CD8-positive, alpha-beta T cell (primary cell): ENCODE measurements at places on chromosomes 6 and 20. TPM values are rescaled to one million over a fixed set of nuclear protein-coding genes. Genes with fewer than 3 reads are reported as not detected.

- no peak for DNase-seq
Observed at GRCh38 chr20:49529470-49529869, 38.5 kb downstream of the PTGIS start.

DNA sequence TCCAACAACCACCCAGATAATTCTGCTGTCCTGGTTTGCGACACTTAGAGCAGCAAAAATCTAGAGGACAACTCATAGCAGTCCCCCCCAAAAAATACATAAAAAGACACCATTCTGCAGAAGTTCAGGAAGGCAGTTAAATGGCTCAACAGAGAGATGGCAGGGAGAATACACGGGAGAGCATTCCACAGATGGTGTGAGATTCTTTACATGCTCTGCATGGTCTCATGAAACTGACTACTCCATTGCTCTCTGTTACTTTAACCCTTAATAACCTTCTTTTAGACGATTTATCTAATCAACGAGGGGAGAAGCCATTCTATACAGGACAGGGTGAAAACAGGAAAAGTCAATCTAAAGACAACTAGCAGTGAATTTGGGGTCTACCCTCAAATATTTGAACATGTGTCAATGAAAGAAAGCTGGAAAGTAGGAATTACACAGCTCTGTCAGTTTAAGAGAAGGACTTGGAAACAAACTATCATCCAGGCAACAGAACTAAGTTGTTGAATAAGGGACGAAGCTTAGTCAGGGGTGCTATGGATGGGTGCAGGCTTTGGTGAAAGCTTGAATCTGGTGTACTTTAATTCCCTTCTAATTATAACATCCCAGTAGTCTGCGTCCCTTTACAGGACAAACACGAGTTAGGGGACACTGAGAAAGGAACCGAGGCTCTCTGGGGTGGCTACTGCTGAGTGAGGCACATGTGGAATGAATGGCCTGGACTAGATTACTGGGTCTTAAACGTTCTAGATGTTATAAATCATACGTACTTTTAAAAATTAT is 5.1 kb downstream of the PERP start:
- DNase-seq = no peak

GRCh38 chr6:159404296-159404695 is 235.1 kb downstream of the FNDC1 start:
- no peak for DNase-seq

The GATA5 gene
- total RNA-seq = not detected

The SRC gene
- 2.3 TPM for total RNA-seq

The PLG gene
- not detected for total RNA-seq

The MICA gene
- total RNA-seq = 6.2 TPM

The PKIB gene
- total RNA-seq = not detected
